ELF-1 (cell line): ENCODE measurements at places on chromosomes 12 and 14.

GRCh38 chr14:87131879-87132278 is 861.1 kb downstream of the GALC start:
- peak; percentile 15 for DNase-seq

DNA sequence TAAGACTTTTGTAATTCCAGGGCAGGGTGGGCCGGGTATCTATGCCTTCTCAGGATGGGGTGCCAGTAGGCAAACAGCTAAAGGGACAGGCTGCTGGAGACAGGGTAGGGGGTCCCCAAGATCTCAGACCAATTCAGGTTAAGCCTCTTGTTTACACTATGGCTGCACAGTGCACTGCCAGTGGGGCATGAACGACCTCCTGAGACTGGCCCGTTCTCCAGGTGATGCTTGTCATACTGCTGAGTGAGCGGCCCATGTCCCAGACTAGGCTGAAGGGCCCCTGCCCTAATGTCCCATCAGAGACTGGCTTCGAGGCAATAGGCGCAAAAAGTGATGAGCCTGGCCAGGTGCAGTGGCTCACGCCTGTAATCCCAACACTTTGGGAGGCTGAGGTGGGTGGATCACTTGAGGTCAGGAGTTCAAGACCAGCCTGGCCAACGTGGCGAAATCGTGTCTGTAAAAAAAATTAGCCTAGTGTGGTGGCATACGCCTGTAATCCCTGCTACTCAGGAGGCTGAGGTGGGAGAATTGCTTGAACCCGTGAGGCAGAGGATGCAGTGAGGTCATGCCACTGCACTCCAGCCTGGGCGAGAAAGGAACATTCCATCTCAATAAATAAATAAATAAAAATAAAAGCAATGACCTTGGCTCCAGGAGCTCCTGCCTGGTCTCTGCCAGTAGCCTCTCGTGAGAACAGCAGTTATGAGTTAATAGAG is 12.6 kb downstream of the SLC25A29 start:
- DNase-seq = no peak

- no peak for DNase-seq
Observed at GRCh38 chr12:107557589-107558100, 128.0 kb upstream of the PWP1 start.

DNA sequence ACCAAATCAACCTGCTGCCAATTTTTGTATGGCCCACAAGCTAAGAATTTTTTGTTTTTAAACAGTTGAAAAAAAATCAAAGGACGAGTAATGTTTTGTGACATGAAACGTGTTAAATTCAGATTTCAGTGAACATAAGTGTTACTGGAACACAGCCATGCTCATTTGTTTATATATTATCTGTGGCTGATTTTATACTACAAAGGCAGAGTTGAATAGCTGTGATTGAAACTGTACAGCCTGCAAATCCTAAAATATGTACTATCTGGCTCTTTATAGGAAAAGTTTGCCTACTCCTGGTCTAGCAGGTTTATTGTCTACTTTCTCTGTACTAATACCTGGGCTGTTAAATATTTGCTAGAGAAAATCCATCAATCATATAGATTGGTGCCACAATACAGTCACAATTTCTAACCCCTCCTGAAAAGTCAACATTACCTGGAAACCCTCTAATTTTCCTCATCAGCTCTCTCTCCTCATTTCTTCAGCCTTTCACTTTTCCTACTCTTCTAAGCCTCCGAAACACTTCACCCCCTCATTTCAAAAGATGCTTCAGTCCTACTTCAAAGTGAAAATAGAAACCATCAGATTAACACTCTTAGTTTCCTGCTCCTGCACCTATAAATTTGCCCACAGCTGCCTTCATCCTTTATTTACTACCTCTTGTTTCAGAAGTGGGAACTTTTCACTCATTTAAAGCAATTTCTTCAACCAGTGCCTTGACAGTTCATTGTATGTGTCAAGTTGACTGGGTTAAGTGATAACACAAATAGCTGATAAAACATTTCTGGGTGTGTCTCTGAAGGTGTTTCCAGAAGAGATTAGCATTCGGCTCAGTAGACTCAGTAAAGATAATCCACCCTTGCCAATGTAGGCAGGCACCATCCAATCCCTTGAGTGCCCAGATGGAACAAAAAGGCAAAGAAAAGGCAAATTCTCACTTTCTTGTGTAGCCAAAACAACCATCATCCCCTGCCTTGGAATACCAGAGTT is 18.0 kb upstream of the C2CD5 start:
- DNase-seq = no peak

- peak; percentile 19 for DNase-seq
Observed at GRCh38 chr12:114269153-114269552, 136.8 kb downstream of the TBX5 start.

DNA sequence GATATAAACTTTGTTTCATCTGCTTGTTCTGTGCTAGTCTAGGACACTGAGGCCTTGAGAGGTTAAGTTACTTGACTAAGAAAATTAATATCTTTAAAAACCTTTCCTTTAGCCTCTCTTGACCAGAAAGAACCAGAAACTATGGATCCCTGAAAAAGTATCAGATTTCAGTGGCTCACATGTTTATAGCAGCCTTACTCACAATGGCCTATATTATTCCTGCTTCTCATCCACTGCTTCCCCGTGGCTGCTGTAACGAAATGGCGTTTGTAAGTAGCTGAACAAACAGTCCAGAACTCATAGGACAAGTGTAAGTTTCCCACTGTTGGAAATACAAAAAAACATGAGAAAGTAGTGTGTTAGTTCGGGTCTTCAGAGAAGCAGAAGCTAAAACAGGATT is 3.2 kb upstream of the PYGL start:
- DNase-seq = no peak

DNA sequence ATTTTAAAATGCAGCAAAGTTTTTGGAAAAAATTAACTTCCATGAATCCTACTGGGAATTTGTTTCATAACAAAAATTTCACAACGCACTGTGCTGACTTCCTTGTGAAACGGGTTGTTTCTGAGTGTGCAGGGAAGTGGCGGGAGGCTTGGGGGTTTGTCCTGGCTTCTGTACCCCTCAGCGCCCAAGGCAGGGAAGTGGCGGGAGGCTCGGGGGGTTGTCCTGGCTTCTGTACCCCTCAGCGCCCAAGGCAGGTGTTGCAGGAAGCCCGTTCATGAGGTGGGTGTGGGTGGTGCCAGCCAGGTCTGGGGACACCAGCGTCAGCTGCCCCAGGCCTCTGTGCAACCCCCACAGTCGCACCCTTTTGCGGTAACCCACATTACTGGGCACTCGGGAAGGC is 25.1 kb downstream of the ADGRD1 start:
- DNase-seq = no peak

DNA sequence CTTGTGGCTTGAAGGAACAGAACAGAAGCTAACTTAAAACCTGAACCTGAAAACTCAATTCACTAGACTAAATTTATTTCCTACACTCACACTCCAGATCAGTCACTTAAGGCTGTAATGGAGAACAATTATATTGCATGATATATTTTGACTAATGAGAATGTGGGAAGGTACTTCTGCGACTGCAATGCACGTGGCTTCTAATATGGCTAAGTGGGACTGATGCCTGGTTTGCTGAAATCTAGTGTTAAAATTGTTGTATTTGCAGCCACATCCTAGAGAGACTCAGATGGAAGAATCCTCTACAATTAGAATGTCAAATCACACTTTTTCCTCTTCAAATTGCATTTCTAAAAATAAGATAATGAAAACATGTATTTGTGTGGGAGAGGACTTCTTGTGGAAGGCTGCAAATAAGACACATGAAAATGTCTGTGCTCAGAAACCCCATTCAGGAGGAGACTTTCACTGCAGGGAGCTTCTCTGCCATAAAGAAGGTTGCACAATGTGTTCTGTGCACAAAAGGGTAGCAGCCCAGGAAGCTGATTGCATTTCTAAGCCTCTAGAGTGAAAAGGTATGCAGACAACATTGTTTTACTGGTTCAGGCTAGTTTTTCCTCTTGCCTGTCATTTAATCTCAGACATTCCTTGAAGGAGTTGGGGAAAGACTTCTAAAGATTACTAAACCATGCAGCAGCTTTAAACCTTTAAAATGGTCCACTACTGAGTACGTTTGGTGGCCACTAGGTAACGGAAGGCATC is 224.3 kb downstream of the NEDD1 start:
- peak; percentile 83 for DNase-seq

DNA sequence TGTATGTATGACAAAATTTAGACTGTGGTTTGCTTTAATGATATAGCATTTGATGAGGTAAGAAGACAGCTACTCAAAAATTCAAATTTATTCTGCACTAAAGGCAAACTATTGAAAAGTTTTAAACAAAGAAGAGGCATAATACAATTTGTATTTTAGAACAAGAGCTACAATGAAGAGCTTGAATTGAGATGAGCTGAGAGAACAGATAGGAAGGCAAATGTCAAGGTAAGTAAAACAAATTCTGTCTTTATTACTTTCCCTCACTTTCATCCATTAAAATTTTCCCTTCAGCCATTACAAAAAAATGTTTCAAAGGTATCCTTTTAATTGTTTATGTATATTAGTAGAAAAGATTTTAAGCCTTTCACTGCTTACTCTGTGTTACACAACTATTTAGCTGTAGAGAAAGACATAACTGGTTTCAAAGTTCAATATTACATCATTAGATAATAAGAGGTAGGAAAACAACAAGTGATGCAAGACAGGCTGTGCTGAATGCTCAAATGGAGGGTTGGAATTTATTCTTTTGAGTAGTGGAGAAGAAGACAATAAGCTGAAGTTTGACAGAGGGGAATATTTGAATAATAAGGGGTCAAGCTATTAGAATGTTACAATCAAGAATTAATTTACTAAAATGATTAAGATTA is 1334.1 kb downstream of the FSCB start:
- no peak for DNase-seq

GRCh38 chr14:93036652-93037345 is 78.9 kb downstream of the ITPK1 start:
- no peak for DNase-seq

GRCh38 chr14:104658325-104658712 is 31.1 kb upstream of the INF2 start:
- no peak for DNase-seq

DNA sequence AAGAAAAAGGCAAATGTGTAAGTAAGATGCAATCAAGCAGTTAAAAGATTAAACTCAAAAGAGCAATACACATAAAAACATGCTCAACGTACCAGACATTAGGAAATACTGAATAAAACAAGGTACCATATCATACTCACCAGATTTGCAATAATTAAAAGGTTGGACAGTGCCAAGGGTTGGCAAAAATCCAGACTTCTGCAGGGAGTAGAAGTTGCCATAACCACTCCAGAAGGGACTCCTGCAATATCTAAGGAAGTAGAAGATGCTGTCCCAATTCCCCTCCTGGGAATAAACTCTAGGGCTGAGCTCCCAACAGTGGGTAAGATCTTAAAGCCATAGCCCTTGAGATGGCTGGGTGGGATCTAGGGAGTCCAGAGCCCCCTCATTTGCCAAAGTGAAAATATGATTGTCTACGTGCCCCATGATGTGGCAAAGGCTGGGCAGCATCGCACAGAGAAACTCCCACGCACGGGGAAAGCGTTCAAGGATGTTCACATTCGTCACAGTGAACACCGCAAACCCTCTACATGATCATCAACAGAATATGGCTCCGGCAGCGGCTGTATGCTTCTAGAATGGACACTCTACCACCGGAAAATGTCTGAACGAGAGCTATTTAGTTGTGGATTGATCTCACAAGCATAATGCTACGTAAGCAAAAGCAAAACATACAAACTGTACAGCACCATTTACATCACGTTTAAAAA is 12.3 kb downstream of the KCTD10 start:
- DNase-seq = no peak

DNA sequence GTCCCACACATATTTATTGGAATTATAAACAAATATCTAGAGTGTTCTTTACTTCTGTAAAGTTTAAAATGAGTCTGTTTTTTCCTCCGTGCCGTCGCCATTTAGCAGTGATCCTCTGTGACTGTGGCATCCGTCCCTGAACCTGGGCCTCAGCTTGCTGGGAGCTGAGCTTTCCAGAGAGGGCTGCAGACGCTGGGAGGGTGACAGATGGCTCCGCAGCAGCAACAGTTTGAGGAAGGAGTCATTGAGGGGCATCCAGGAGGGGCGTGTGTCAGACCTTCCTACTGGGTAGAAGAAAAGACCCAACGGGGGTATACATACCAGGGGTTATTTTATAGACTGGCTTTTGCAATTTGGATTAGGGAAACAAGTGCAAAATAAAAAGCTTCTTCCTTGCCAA is 47.9 kb downstream of the NEUROD4 start:
- DNase-seq = no peak

GRCh38 chr12:117042171-117042842 is 56.9 kb downstream of the TESC start:
- peak; percentile 54 for DNase-seq

DNA sequence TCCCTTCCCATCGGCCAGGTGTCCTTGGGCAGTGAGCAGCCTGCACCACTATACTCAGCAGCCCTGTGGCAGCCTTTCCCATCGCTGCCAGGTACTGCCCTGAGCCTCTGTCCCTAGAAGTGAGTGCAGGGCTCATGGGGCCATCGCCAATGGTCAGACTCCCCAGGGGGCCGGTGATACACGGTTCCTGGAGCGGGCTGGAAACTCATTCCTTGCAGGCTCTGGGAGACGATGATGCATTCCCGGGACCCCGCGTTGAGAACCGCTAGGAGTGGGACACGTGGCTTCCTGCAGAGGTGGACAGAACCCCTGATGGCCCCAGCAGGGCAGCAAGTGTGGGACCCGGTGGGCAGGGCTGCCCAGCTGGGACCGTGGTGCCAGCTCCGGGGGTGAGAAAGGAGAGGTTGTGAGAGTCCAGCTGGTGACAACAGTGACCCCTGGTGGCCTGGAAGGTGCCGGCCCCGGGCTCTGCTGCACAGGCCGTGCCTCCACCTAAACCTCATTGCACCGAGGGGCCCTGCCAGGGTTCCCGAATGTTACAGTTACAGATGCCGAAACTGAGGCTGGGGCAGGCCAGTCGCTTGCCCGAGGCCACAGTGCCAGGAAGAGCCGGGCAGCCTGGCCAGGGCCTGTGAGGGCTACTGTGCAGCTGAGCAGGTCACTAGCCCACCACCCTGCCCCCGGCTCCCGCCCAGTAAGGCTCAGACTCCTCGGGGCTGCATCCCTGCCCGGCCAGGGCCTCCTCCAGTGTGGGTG is 33.8 kb downstream of the FBRSL1 start:
- peak; percentile 87 for DNase-seq

GRCh38 chr12:81759190-81760051 is at the start of gene PPFIA2:
TSS of gene PPFIA2 (minus strand) at chr12:81759350.
- peak; percentile 37 for DNase-seq

GRCh38 chr14:102560458-102561261 is 31.8 kb upstream of the RCOR1 start:
- no peak for DNase-seq

GRCh38 chr12:52280796-52281560 is 6.5 kb downstream of the KRT86 start:
- DNase-seq = peak; percentile 36

- DNase-seq = no peak
Observed at GRCh38 chr14:26741711-26742212, 143.9 kb upstream of the NOVA1 start.

- no peak for DNase-seq
Observed at GRCh38 chr14:23629832-23630396, 6.2 kb upstream of the DHRS2 start.
